Colonic mucosa (tissue), 4 donors: ENCODE measurements at places on chromosomes 3 and 15. TPM values are rescaled to one million over a fixed set of nuclear protein-coding genes. Genes with fewer than 3 reads are reported as not detected.
A peak's percentile ranks its signal among the peaks of the same experiment; 100 is the strongest.

- H3K27ac ChIP-seq: no peak overlapping the region
- DNase-seq: no peak
- no peaks in the 10 kb centered on the region for H3K4me1 ChIP-seq
- no peaks in the 10 kb centered on the region for H3K36me3 ChIP-seq
- H3K4me3 ChIP-seq: no peak overlapping the region
Observed at GRCh38 chr3:81953111-81953510, 191.7 kb upstream of the GBE1 start.

GRCh38 chr3:39808467-39809180 is 785 bp upstream of the MYRIP start:
- H3K27me3 ChIP-seq: peaks cover 12% of the 10 kb centered on the region
- H3K27ac ChIP-seq: no peak overlapping the region
- H3K4me1 ChIP-seq: no peaks in the 10 kb centered on the region
- no peaks in the 10 kb centered on the region for H3K36me3 ChIP-seq
- DNase-seq: peak; percentile 31
- peak overlapping the region; percentile 30 for H3K4me3 ChIP-seq

DGKG gene
- 0.64 TPM for total RNA-seq

- H3K4me3 ChIP-seq: no peak overlapping the region
- no peak overlapping the region for H3K27ac ChIP-seq
- no peaks in the 10 kb centered on the region for H3K36me3 ChIP-seq
Observed at GRCh38 chr3:18512007-18512406, 86.9 kb upstream of the SATB1 start.

DNA sequence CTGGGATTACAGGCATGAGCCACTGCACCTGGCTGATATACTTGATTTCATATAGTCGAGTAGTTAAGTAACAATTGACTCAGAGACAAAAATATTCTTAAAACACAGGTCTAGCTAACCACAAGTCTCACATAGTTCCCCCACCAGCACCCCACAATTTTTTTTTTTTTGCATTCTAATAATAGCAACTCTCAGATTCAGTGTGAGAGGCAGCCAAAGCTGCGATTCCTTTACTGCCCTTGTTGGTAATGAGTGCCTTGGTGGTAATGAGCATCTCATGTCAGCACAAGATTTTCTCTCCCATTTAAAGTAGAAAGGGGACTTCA is 72.5 kb downstream of the WWTR1 start:
- no peaks in the 10 kb centered on the region for H3K36me3 ChIP-seq
- H3K27ac ChIP-seq: no peak overlapping the region
- DNase-seq: no peak
